AG04449 (cell line): ENCODE measurements at places on chromosomes 2 and 18.

GRCh38 chr2:113054066-113054465 is 1.4 kb upstream of the IL36B start:
- DNase-seq: no peak

DNA sequence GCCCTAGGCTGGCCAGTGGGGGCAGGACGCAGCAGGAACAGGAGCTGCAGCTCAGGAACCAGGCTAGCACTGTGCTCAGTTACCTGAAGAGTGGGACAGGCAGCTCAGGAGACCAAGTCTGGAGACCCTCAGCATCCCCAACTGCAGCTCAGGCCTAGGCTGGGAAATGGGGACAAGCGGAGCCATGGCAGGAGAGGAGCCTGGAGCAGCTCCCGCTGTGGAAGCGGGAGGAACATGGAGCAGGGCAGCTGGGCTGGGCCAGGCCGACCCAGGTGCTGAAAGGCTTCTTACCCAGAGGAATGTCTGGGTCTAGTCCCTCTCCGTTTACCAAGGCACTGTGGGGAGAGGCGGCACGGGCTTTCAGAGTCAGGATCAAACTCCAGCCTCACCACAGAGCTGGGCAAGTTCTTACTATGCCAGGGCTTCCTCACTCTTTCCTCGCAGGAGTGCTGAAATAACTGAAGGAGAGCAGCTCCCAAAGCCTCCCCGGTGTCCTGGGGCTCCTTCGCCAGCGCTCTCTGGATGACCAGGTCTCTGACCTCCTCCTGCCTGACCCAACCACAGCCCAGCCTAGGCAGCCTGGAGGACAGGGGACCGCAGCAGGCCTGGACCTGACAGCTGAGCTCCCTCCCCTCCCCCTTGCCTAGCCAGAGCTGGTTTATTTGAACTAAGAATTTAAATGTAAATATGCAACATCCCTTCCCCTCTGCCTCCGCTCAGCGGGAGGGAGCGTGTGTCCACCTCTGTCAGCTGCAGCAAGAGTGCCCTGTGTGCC is 247.8 kb upstream of the SIX2 start:
- no peak for DNase-seq

DNA sequence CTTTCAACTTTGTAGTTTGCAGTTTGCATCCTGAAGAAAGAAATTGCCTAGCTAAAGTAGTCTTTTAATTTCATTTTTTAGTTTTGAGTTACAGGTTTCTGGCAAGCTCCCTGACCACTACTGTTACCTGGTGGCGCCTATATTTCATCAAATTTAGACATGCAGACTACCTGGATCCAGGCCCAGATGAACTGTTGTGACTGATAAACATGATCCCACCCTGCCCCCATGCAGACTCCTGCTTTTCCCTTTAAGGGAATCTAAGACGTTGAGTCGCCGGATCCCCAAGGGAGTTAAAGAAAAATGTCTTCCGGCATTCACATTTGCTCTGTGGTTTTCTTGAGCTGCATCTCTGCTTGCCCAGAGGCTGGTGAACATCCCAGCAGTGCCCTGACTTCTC is 22.2 kb downstream of the METAP1D start:
- no peak for DNase-seq

DNA sequence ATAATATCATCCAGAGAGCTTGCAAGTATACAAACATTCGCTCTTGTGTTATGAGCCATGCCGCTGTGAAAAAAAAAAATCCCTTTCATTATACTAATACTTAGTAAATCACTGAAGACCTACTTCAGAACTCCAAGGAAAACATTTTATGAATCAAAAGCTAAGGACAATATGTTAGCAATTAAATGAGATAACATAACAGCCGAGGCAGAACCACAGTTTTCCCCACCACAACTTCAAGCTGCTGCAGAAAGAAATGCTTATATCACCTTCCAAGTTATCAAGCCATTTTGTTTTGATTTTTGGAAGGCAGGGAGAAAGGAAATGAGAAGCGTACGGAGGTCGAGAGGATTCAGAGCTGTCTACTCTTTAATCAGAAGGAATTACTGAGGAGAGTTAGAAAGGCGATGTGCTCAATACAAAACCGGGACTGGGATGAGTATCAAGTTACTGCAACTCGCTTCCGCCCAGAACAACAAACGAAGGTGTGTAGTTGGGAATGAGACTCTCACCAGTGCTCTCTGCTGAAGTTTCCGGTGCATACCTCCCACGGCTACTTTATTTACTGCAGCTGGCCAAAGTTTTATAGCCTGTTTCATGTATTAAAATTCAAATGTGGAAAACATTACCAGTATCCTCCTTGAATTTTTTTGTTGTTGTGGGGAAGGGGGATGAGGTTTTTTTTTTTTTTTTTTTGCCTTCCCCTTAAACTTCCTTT is 292.2 kb upstream of the CCDC68 start:
- DNase-seq: no peak

DNA sequence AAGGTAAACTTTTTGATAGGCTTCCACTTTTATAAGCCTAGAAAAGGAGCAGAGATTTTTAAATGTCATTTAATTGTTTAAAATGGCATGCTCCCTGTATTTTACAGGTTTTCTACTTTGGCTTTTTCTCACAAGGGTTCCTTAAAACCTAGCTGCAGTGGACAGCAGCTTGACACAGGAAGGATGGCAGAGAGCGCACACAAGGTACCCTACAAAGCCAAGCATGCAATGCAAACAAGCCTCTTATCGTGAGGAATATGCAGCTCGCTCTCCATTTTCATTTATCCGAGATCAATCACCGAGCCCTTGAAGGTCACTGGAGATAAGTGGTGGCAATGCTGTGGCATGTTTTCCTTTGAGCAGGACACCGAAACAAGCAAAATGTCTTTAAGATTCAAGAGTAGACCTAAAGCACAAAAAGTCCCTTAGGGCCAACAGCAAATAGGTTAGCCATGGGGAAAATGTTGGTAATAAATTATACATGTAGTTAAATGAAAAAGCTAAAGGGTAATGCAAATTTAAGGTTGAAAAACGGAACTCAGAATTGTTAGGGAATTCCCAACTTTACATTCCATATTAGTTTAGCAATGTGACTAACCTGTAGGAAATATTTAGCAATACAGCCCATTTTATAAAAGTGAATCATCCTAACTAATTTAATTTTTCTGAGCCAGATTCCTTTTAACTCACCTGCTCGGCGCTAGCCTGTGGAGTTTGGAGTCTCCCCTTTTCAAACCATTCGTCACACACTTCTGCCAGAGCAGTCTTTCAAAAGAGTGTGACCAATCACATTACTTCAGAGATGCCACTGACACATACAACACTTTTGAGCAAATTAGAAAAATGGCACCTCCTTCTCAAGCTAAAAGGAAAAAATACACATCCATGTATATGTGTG is 337.9 kb upstream of the PKDCC start:
- DNase-seq: no peak

- DNase-seq: no peak
These were observed 181.0 kb upstream of the HNRNPA3 start for GRCh38 chr2:177031438-177032180.

DNA sequence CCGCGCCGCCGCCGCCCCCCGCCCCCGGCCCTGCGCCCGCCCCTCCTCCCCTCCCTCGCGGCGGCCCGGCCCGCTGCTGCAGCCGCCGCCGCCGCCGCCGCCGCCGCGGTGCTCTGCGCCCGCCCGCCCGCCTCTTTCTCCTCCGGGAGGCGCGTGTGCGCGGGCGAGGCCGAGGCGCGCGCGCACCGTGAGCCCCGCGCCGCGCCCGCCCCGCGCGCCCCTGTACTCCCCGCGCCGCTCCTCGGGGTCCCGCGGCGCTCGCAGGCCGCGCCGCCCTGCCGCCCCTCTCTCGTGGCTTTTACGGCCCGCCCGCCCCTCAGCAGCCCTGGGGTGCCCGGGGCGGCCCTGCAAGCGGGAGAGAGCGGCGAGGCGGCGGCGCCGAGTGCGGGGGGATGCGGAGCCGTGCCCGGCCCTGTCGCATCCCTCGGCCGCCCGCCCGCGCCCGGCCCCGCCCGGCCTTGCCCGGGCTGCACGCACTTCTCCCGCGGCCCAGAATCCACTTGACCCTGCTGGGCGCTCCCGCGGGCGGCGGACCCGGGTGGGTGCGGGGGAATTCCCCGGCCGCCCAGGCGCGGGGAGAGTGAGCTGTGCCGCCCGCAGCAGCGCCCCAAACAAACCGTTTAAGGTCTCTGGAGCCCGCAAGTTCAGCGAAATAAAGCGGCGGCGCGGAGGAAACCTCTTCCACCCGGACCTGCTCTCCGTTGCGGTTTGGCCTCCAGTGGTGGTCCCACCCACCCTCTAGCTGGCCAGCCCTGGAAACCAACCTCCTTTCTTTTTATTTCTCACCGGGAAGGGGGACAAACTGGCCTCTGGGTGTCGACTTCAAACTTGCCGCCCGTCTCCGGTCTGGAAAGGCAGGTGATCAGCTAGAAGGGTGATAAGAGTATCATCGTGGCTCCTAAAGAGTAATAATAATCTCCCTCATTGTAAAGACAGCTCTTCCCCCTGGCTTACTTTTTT is 37.4 kb downstream of the AFF3 start:
- DNase-seq: no peak

- no peak for DNase-seq
These were observed 50.2 kb upstream of the SIGLEC15 start for GRCh38 chr18:45775241-45775676.

DNA sequence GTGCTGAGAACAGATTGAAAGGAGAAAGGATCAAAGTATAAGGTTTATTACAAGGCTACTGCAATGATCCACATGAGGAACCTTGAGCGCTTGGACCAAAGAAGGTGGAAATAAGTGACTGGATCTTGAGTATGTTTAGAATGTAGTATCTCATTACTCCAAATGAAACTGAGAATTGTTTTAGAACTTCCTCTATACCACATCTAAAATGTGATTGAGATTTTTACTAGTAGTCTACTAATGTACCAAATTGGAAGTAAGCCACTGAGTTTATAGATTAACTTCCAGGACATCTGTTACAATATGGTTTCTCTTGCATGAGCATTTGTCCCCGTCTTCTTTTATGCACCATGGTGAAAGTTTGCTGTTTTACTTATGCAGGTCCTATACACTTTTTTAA is 300.5 kb downstream of the SUCLG1 start:
- no peak for DNase-seq

DNA sequence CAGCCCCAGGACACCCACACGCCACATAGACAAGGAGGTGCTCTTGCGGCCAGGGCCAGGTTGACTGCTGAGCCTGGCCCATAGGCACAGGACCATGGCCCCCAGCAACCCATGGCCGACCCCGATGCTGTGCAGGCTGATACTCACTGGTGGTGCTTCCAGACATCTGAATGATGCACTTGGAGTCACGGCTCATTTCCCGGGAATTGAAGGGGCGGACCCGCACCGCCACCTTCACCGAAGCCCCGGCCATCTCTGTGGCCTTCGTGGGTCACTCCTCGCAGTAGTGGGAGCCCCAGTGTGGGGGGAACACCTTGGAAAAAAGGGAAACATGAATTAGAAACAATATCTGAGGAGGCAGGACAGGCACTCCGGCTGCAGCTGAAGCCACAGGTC is 22.5 kb downstream of the KIF1A start:
- DNase-seq: no peak

DNA sequence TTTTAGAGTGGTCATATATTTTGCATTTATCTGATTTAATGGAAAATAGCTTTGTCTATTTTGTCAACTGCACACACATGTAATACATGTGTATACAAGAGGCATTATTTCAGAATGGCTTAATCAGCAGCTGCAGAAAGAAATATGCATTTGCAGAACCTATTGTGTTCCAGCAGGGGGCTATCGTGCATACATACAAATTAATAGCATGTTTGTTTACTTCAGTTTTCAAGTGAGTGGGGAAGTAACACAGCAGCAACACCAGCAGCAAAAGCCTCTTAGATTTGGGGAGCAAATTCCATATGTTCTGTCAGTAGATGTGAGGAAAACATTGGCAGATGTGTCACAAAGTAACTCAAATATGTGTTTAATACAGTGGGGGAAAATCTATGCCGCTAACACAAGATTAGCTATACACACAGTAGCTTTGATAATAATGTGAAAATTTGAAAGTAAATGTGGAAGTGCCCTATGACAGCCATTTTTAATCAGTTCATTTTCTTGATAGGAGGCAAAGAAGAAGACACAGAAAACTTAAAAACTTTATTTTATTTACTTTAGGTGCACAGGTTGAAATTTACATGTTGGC is 218.1 kb downstream of the WDR7 start:
- DNase-seq: no peak

- no peak for DNase-seq
These were observed 1052.8 kb upstream of the NRXN1 start for GRCh38 chr2:52084759-52085158.

DNA sequence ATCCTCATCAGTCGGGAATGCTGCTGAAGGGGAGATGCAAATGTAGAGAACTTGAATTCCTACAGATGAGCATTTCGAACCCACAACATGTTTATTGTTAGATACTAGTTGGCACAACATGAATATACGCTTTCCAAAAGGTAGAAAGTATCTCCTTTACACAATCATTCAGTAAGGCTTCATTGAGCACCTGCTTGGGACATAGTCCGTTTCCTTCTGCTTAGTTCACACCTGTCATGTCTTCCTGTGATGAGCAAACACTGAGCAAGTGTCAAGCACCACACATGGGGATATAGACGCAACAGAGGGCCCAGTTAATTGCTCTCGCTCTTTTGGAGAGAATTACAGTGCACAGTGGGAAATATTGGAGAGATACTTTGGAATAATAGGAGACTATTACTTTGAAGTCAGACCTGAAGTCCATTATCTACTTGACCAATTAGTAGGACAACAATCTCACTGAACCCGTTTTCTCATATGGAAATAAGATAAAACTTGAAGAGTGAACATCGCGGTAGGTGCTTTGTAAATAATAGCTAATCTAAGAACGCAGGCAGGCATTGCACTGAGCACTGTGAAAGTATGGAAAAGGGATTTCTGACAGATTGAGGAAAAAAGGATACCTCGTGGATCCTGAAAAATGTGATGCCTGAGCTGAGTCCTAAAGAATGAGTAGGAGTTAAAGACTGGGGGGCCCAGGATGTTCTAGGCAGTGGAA is 1.2 kb downstream of the CPSF3 start:
- no peak for DNase-seq

DNA sequence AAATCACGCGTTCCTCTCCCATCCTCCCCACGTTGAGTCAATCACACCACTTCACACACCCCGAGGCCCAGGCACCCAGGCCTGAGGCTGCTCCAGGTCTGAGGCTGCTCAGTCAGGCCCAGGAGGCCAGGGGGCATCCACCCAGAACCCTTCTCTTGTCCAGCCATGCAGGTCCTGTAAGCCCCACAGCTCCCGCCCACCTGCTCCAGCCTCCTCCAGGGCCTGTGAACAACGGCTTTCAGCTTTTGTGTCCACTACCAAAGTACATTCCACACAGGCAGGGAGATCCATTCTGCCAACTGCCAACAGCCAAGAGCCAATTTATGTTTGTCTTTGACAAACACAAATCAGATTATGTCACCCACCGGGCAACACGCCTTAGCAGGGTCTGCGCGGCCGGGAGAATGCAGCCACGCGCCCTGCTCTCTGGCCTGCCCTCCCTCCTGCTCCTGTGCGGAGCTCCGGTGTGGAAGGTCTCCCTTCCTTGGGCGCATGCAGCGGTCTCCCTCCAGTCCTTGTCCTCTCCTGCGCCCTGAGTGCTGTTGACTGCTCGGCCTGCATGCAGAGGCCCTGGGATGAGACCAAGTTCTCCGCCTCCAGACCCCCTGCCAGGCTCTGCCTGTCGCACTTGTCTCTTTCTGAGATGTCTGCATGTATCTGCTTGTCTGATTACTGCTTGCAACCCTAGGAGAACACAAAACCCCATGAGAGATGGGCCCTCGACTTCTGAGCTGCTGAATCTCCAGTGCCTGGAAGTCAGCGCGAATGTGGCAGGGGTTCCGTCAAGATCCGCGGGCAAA is 146.6 kb downstream of the ZNF516 start:
- DNase-seq: no peak
